Endodermal cell (in vitro differentiated cells): ENCODE measurements at places on chromosomes 7 and 10. TPM values are rescaled to one million over a fixed set of nuclear protein-coding genes. Genes with fewer than 3 reads are reported as not detected.

DNA sequence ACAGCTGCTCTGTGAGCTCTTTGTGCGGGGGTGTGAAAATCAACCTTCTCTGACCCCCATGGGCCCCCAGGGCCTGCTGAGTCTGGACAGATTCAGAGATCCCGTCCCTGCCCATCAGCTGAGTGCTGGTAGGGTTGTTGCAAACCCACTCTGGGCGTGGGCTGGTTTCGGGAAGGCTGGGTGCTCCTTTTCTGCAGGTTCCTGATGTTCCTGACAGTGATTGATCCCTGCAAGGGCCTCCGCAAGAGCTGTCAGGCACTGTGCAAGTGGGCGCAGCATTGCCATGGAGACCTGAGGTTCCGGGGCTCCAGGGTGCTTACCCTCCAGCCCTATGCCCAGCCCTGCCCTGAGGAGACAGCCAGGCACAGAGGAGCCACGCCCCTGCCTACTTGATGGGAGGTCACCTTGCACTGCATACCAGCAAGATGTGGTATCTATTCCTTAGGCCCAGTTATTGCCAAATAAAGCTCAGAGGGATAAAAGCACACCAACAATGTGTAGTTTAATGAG is 44.3 kb upstream of the INPP5A start:
- no peak overlapping the region for H3K4me3 ChIP-seq
- no peak for DNase-seq
- no peaks in the 10 kb centered on the region for H3K27me3 ChIP-seq
- H3K4me1 ChIP-seq, result no peaks in the 10 kb centered on the region

DNA sequence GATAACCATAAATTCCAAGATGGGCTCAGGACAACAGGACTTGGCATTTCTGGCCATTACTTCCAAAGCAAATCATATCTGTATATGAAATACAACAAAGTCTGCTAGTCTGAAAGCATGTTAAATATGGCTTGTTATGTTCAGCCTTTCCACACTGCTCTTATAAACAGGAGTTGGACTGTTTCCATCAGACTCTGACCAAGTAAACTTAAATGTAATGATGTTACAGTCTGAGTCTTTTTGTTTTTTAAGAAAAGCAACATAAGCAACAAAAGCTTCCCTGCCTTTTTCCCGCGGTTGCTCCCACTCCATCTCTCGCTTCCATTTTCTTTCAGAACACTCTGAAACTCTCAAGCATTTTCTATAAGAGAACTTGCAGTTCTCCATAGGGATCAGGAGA is 8.1 kb upstream of the CDCA7L start:
- no peaks in the 10 kb centered on the region for H3K36me3 ChIP-seq
- H3K27ac ChIP-seq, result no peak overlapping the region
- no peaks in the 10 kb centered on the region for H3K27me3 ChIP-seq
- DNase-seq, result no peak
- H3K4me1 ChIP-seq, result no peaks in the 10 kb centered on the region

DNA sequence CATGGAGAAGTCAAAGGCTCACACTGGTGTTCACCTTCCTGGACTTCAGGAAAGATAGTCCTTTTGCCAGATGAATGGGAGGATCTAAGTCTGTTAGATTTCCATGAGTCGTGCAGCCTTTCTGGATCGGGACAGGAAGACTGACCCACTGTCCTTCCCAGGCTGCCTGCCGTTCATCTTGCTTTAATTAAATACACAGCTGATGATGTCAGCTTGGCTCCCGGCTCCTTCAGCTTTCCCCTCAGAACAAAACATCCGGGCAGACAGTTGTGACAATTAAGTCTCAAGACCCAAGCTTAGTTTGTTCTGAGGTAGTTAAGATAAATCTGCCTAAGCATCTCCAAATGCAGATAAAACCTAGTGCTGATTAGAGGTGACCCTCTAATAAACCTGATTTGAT is 58.6 kb downstream of the AUTS2 start:
- no peaks in the 10 kb centered on the region for H3K27me3 ChIP-seq
- H3K4me1 ChIP-seq, result peaks cover 47% of the 10 kb centered on the region
- H3K4me3 ChIP-seq, result peak overlapping the region; percentile 57

- no peak overlapping the region for H3K27ac ChIP-seq
- no peaks in the 10 kb centered on the region for H3K27me3 ChIP-seq
- DNase-seq, result no peak
- H3K36me3 ChIP-seq, result no peaks in the 10 kb centered on the region
Observed at GRCh38 chr10:50453940-50454339, 169.8 kb downstream of the SGMS1 start.

FFAR4 gene
- not detected in 3 replicates for total RNA-seq

- no peak for DNase-seq
- no peaks in the 10 kb centered on the region for H3K4me1 ChIP-seq
- H3K27ac ChIP-seq, result no peak overlapping the region
Observed at GRCh38 chr7:40793132-40793531, 658.3 kb downstream of the SUGCT start.

DNA sequence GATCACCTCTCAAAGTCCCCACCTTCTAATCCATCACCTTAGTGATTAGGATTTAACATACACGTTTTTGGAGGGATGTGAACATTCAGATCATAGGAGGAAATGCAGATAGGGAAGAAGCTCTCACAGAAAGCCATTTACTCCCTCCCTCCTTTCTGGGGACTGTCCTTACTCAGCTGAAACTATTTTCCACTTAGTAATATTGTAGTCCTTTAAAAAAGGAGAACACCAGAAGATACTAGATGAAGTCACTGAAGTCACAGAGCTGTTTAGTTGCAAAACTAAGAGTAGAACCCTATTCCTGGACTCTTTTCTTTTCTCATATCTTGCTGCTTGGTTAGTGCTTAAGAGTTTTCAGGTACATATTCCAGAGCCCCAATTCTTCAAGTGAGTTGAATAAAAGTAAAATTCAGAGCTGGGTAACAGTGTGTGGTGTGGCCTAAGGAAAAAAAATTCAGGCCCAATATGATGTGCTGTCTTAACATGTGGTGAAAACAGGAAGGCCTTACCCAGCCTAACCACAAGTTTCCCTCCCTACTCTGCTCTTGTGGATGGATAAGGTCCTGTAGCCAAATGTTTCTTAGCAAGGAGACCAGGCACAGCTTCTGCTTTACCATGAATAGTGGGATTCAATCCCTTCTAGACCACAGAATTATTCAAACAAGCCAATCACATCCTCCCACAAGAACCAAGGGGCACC is 135.7 kb downstream of the INHBA start:
- H3K4me1 ChIP-seq, result no peaks in the 10 kb centered on the region
- H3K36me3 ChIP-seq, result no peaks in the 10 kb centered on the region
- DNase-seq, result no peak
- no peak overlapping the region for H3K4me3 ChIP-seq
- H3K27me3 ChIP-seq, result no peaks in the 10 kb centered on the region

GRCh38 chr10:115939101-115939854 is 333.7 kb downstream of the GFRA1 start:
- no peaks in the 10 kb centered on the region for H3K4me1 ChIP-seq
- H3K27me3 ChIP-seq, result no peaks in the 10 kb centered on the region
- no peak overlapping the region for H3K27ac ChIP-seq
- DNase-seq, result no peak
- H3K36me3 ChIP-seq, result no peaks in the 10 kb centered on the region

DNA sequence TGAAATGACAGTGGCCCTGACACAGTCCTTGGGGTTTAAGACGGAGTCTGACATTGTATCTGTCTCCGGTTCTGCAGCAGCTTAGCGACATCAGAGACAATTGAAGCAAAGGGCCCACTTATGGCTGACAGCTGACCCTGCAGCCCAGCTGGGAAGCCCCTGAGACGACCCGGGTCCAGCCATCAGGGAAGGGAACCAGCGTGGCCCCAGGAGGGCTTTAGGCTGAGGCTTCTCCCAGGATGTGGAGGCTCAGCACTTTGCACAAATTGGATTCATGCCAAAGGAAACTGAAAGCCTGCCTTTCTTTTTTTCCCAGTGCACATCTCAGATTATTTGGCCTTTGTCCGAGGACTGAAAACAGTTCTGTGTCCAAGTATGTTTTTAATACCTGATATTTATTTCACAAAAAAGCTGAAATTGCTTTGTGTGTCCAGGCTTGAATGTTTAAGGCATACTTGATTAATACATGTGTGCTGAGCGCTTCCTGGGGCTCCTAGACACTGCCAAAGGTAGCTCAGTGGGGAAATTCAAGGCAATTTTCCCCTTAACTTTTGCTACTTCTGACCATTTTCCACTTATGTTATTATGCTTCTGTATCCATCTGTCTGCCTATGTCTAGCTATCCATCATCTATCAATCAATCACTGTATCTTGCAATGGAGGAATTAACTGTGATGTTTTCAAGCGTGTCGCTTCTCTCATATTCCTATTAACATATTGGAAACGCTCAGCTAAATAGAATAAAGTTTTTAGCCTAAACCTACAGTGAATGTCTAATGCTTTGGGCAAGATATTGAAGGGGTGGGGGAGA is 34.8 kb downstream of the KLF6 start:
- H3K36me3 ChIP-seq, result no peaks in the 10 kb centered on the region
- H3K4me3 ChIP-seq, result no peak overlapping the region
- peaks cover 3% of the 10 kb centered on the region for H3K4me1 ChIP-seq
- H3K27me3 ChIP-seq, result no peaks in the 10 kb centered on the region

SFTPA1 gene
- not detected in 3 replicates for total RNA-seq

DNA sequence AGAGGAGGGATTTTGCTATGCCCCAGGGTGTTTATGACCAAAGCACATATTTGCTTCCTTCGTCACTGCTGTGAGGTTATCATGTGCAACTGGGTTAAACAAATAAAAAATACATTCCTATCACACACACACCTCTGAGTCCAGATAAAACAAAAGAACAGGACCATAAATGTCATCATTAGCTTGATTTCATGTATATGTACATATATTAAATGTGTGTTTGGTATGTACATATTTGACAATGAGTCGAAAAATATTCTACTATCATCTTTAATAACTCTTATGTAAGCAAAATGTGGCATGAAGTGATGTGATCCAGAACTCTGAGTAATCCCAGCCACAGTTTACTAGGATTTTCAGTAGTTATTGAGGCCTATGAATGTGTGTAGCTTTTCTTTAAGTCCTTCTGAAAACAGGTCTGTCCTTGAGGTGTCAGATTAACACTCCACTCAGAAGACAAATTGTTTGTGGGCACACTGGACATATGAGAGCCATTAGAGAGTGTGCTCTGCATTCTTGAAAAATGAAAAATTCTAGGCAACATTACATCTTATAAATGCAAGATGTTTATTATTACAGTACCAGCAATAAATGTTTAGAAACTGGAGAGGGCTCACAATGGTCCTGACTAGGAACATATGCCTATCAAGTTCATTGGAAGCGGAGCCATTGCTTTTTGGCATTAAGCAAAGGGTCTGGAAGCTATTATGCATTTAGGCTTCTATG is 335.1 kb upstream of the SEMA3A start:
- no peak overlapping the region for H3K4me3 ChIP-seq
- no peaks in the 10 kb centered on the region for H3K27me3 ChIP-seq
- H3K36me3 ChIP-seq, result no peaks in the 10 kb centered on the region
- no peak overlapping the region for H3K27ac ChIP-seq

DNA sequence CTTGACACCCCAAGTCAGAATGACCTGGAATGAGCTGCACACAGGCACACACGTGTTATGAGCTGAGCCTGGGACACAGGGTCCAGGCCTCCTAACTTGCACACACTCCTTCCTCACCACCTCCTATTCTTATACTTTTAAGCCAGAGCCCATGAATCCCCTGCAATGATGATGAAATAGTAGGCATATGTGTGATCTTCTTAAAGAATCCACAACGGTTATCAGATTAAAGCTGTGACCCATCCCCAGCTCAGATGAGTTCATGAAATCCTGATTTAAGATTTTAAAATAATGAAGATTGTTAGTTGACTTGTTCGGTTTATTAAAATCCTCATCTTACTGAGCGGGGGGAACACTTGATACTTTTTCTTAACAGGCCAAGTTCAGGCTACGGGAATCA is 38.6 kb downstream of the PITRM1 start:
- peaks cover 59% of the 10 kb centered on the region for H3K36me3 ChIP-seq
- no peaks in the 10 kb centered on the region for H3K4me1 ChIP-seq
- no peaks in the 10 kb centered on the region for H3K27me3 ChIP-seq

PKD2L1 gene
- not detected in 2 replicates for total RNA-seq

DNA sequence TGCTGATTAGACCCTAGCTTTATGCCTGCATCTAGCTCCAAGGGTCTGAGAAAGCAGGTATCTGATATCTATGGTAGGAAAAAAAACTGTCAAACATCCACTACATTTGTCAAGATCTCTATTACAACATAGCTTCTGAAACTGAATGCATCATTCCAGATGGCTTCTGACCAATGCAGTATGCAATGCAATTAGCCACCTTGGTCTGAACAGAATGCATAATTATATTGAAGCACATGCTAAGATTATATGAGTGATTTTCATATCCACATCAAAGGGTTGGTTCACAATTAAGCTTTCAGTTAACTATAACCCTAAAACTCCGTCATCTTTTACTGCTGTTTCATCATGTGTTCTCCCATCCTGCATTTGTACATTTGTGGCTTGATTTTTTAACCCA is 271.4 kb downstream of the POLR1F start:
- peaks cover 11% of the 10 kb centered on the region for H3K4me1 ChIP-seq
- H3K27me3 ChIP-seq, result no peaks in the 10 kb centered on the region
- no peaks in the 10 kb centered on the region for H3K36me3 ChIP-seq
- no peak overlapping the region for H3K27ac ChIP-seq
- H3K4me3 ChIP-seq, result no peak overlapping the region
- no peak for DNase-seq

LRRC17 gene
- total RNA-seq, result 0.53 to 0.65 TPM in 2 of 3 replicates, not detected in the other

GRCh38 chr10:13340068-13340467 is 8.0 kb downstream of the SEPHS1 start:
- peaks cover 73% of the 10 kb centered on the region for H3K36me3 ChIP-seq
- H3K4me1 ChIP-seq, result no peaks in the 10 kb centered on the region
- H3K4me3 ChIP-seq, result no peak overlapping the region
- no peak overlapping the region for H3K27ac ChIP-seq
- H3K27me3 ChIP-seq, result no peaks in the 10 kb centered on the region
- DNase-seq, result no peak

DNA sequence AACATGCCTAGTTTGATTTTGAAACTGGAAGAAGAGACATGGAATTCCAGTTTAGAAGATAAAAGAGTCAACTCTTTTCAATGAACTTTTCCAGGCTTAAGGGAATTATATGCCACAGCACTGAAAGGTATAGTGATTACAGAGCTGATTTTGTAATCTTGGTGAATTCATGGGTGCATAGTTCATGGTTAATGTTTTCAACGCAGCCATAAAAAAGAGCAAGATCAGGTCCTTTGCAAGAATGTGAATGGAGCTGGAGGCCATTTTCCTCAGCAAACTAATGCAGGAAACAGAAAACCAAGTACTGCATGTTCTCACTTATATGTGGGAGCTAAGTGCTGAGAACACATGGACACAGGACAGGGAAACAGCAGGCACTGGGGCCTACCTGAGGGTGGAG is 94.2 kb downstream of the CUBN start:
- H3K36me3 ChIP-seq, result no peaks in the 10 kb centered on the region
- no peaks in the 10 kb centered on the region for H3K27me3 ChIP-seq
- no peaks in the 10 kb centered on the region for H3K4me1 ChIP-seq

DNA sequence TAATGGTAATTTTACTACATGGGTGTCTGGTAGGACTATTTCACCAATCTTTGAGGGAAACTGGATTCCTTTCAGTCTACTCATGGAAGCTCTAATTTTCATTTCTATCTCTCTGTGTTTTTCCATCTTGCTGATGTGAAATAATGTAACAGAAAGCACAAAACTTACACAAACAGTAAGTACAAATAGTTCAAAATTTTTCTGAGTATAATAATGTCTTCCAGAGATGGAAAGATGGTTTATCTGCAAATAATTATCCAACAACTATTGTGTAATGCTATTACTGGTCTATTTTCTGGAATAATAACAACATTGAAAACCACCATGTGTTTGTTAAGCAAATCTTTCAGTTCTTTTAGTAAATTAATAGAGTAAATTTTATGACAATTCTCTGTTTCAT is 565.8 kb upstream of the MGMT start:
- no peak for DNase-seq
- no peak overlapping the region for H3K27ac ChIP-seq
- H3K4me1 ChIP-seq, result no peaks in the 10 kb centered on the region
- no peaks in the 10 kb centered on the region for H3K36me3 ChIP-seq
- H3K27me3 ChIP-seq, result peaks cover 3% of the 10 kb centered on the region
